Stimulated activated CD4-positive, alpha-beta T cell treated with anti-CD3 and anti-CD28 coated beads, Interleukin-2, amount 100 ng/mL, for 24 hours (primary cell): ENCODE measurements at places on chromosomes 4 and X.

GRCh38 chr4:145545031-145545430, 63.4 kb downstream of the SMAD1 start:
- DNase-seq, result no peak

- DNase-seq, result no peak
Measured at GRCh38 chr4:127523369-127523768, 109.4 kb upstream of the INTU start.

DNA sequence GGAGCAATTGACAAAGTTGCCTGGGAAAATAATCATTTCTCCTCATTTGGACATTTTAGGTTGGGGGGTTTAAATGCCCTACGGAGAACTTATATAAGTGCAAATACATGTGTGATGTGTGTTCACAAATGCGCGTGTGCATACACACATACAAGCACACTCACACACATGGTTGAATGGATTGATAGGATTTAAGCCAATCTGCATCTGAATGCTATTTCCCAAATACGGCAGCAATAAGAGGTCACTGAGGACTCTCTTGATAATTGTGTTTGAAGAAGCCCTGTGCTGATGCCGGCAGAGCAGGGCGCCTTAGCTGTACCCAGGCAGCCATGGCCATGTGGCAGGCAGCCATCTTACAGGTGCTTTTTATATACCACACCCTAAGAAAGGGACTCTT, 165.3 kb upstream of the LEF1 start:
- DNase-seq, result no peak

DNA sequence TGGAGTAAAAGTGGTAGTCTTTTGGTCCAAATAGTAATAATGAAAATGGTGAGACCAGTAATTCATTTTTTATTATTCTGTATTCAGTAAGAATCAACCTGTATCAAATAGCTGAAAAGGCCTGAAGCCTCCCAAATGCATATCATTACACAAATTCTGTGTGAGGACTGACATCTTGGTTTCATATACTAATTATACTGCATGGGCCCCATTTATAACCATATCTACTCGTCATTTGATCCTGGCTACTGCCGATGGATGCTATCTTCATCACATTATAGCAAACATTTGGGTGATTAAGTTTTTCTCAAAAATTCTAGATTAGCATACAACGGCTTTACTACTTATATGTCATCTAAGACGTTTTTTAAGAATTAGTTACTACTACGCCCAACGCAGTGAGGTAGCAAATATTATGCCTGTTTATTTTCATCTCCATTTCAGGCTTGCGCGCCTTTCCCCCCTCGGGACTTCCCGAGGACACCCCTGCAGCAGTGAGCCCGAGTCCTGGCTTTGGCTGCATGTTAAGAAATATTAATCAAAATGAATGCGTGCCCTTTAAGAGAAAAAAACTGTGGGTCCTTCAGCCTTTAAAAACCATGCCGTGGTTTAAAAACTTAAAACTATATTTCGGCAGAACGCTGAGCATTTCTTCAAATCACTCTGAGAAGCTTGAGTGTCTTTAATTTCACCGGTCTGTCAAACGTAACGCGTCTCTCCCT, 814 bp upstream of the MMAA start:
- DNase-seq, result peak; percentile 36

DNA sequence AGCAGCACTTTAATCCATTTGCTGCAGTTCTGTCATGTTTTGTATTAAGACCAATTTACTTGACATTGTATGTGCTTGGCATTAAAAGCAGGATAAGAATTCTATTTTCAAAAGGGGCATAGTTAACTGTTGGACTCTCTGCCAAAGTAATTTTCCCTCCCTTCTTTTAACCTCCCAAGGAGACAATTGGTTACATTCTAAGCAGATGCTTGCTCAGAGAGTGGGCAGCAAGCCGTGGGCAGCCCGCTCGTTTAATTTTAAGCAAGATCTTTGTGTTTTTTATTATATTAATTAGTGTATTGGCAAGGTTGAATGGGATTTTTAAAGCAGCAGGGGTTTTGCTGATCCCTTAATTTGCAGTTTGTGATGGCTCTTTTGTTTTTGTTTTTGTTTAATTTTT, 37.1 kb upstream of the KLHL8 start:
- no peak for DNase-seq

DNA sequence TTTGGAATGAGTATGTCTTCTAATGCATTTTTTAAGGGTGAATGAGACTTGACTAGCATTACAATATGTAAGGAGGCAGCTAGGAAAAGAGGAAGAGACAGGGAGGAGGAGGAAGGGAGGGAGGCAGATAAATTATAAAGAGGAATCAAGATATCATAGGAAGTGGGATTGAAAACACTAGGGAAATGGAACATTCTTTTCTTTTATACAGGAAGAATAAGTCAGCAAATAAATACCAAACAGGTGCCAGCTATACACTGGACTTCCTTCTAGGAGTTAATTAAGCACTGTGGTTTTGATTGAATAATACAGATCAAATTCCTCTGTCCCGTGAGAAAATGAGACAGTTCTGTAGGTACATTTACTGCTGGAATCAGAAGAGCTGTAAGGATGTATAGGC, 78.6 kb downstream of the PACRGL start:
- no peak for DNase-seq

DNA sequence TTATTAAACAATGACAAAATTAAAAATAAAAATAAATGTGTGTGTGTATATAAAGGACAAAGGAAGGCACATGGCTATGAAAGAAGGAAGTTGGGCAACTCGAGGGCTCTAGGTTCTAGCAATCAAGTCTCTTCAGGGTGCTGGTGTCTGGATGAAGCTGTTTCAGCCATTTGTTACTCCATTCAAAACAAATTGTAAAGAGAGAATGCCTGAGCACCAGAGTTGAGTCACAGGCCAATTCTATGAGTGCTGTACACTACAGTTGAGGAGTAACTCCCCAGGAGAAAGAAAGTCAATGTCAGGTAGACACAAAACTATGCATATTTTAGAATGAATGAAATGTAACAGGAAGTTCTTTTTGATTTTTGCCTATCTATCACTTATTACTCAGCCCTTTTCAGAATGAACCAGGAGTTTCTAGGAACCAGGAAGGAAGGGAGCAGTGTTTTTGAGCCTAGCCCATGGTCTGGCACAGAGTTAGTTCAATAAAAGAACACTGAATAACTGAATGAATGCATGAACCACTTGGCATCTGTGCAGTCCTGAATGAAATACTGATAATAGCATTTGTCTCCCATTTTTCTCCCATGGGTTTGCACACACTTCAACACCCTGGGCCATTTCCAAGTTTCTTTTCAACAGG, 151.7 kb upstream of the CPEB2 start:
- DNase-seq, result no peak

- no peak for DNase-seq
Measured at GRCh38 chr4:56289934-56290333, 97.4 kb downstream of the AASDH start.

DNA sequence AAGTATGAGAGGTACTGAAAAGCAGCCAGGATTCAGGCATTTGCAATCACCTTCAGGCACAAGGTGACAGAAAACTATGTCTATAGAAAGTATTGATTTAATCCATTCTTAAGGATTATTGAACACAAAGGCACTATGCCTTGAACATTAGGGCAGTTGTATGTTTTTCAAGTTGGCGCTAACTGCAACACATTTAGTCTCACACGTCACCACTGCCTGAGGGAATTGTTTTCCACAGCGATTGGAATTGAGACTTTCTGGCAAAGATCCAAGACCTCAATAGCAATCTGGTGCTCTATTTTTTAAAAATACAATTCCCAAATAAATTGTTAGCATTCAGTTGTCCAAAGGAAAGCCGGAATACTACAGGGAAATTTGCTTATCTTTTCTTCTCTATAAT, 52.7 kb upstream of the FTHL17 start:
- no peak for DNase-seq

DNA sequence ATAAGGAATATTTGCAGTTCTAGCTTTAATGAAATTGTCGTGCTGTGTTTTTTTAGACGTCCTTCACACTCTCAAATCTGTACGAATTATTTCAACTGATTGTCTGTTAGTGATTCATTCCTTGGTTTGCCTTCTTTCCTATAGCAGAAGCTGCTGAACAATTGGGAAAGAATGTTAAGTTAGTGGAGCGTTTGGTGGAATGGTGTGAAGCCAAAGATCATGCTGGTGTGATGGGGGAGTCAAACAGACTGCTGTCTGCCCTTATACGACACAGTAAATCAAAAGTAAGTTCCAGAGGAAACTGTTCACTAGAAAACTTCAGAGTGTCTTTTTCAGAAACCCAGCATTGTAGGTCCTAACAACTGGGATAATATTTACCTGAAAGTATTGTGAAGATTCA, 159.9 kb downstream of the RAP1GDS1 start:
- DNase-seq, result no peak
